ENCODE measurements at places on chromosomes 7 and 10.
A peak's percentile ranks its signal among the peaks of the same experiment; 100 is the strongest.

DNA sequence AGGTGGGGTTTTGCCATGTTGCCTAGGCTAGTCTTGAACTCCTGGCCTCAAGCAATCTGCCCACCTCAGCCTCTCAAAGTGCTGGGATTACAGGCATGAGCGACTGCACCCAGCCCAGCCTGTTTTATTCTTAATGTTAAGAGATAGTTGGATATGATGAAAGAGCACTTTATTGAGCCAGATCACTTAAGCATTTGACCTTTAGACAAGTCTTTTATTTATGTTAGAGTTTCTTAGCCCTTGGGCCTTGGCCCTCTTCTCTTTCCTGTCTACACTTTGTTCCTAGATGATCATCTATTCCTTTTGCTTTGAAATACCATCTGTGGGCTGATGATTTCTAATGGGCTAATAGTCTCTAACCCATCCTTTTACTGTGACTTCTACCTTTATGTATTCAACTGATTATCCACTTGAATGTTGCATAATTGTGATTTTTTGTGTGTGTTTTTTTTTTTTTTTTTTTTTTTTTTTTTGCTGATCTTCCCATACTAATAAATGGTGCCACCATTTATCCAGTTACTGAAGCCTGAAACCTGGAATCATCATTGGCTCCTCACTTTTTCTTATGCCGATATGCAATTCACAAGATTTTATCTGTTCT is 34.8 kb downstream of the BTRC start:
- no peak for DNase-seq

DNA sequence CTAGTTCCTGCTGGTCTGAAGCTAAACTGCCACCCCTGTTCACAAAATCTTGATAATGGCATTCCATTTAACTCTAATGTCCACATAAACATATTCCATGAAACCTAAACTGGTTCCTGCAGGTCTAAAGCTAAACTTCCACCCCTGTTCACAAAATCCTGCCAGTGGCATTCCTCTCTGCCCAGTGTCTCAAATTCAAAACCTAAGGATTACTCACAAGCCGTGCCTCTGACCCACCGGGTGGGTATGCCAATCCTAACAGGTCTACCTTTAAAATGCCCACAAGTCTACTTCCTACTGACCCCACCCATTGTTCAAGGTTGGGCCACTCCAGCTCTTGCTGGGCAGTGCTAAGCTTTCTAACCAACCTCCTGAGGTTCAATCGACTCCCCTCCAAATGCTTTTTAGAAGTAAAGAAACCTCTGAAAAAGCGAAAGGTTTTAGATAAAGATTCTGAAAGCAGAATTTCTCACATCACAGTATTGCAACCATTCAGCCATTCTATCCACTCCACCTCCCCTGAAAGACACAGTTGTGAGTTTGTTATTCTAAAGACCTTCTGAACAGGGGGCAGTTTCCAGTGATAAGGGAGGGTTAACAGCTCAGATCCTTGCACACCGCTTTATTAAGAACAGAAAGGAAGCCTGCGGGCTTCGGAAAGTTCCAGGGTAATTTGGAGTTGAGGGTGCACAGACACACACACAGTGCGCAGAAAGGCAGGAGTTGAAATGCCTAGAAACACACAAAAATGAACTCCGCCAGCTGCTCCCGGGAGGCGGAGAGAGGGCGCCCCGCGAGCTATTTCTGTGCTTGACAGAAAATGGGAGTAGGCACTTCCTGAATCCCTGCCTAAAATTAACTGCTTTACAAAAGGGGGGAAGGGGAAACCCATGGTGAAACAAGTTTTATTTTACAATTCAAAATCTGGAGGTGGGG is 87.7 kb downstream of the TNS3 start:
- no peak for DNase-seq

GRCh38 chr10:112585960-112586359 is 138.9 kb downstream of the VTI1A start:
- no peak for DNase-seq

- no peak for DNase-seq
Measured at GRCh38 chr10:96577069-96577468, 9.7 kb downstream of the TM9SF3 start.

- no peak for DNase-seq
Measured at GRCh38 chr10:49311555-49312236, 12.7 kb downstream of the C10orf71 start.

GRCh38 chr10:108836362-108836761 is 1086.9 kb downstream of the XPNPEP1 start:
- no peak for DNase-seq

DNA sequence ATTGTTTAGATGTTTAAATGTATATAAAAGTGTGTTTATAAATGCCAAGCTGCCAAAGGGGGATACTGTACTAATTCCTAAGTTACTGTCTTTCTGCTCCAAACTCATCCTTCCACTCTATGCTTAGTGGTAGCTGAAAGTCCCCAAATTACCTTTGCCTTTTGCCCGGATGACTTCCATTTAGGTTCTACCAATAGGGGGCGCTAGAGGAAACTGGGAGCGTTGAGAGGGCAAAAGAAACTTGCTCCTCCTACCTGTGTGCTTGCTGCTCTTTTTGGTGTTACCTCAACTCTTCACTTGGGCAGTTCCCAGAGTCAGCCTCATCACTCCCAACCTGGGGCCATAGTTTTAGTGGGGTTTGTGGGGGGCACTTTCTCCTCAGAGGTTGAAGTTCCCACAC is 5.9 kb upstream of the OR2A25 start:
- DNase-seq: no peak

GRCh38 chr10:3838460-3839437 is 53.7 kb upstream of the KLF6 start:
- DNase-seq: no peak

DNA sequence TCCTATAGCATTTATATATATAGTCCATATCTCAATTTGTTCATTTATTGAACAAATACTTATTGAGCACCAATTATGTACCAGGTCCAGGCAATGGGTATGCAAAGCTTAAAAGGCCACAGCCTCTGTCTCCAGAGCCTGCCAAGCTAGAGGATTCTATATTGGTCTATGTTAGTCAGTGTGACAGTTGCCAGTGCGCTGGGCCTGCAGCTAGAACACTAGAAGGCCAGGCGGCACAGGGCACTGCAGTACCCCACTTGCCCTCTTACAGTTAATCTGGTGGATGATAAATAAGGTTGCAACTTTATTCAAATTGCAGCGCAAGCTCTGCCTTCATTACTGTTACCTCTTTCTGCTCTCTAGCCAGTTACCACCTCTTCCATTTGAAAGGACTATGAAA is 68.8 kb downstream of the PPP1R3C start:
- no peak for DNase-seq

- no peak for DNase-seq
Measured at GRCh38 chr7:7920481-7920880, 48.1 kb upstream of the GLCCI1 start.

- DNase-seq: peak; percentile 5
Measured at GRCh38 chr7:65840446-65840845, 32.4 kb upstream of the VKORC1L1 start.

- DNase-seq: no peak
Measured at GRCh38 chr10:71432956-71433767, 36.4 kb downstream of the CDH23 start.

- no peak for DNase-seq
Measured at GRCh38 chr7:130218806-130219620, 11.4 kb downstream of the SSMEM1 start.

DNA sequence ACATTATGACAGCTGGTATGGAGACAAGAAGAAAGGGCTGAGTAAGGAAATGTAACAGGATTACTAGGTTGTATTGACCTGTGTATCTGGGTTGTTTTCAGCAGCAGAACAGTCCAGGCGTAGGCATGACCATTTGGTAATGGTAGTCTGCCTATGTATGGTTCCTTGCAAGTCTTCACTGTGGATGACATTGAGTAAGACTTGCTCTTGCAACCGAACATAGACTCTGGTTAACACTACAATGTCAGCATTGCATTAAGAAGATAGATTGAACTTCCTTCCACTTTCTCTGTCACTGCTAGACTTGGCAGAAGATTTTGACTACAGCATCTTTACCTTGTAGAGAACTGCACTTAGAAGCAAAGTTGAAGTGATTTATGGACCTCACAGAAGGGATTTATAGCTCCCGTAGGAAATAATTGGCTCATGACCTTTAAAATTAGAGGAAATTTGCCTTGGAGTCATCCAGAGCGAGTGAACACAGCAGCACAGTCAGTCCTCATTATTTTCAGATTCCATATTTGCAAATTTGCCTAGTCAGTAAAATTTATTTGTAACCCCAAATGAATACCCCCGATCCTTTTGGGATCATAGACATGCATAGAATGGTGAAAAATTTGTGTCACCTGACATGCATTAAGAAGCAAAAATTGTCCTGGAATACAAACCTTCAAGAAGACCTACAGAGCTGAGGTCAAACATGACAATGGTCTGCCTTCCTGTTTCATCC is 79.6 kb upstream of the STRIP2 start:
- no peak for DNase-seq

DNA sequence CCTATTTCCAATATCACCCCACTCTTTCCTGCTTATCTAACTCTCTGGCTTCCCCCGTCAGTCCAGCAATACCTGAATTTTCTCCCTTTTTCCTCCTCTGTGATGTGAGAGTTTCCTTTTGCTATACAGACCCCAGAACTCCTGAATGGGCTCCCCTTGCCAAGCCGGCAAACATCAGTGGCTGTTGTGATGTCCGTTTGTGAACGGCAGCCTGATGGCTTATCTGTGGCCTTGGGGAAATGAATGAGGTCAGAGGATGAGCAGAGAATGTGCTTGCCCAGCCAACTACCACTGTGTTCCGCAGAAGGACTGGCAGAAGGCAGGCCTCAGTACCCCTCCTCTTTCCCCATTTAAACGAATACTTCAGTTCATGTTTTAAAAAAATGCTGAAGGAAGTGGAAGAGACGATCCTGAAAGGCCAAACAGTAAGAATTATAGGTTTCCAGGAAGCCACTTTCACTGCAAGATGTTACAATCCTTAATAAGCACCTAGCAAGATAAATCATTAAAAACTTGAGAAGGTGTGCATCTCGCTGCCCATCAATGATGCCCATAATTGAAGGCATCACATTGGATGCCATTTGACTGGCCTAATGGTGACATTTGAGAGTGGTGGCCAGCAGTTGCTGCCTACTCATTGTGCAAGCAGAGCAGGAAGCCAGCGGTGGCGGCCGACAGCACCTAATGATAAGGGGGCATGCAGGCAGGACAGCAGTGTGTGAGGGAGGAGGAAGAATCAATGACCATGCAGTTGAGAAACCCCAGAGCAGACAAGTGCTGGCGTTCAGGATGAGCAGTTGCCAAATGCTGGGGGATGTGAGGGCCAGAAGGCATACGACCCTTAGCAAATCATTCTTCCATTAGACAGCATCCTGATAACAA is 31.5 kb downstream of the SLC18A2 start:
- DNase-seq: no peak

DNA sequence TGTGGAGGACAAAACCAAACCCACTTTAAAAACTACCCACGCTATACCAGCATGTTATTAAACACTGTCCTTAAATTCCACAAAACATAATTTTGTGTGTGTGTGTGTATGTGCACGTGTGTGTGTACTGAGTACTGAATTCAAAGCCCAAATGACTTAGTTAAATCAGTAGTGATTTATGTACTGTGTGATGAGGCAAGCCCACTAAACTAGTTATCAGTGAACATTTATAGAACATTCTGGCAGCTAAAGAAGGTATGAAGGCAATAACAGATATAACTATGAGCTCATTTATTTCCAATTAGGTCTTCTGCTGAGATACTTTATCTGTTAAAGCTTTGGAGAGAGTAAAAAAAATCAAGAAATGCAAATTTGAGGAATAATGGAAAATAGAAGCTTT is 115.1 kb downstream of the CPED1 start:
- DNase-seq: no peak

GRCh38 chr7:98831641-98832221 is 38.1 kb downstream of the TMEM130 start:
- no peak for DNase-seq

- DNase-seq: no peak
Measured at GRCh38 chr10:103175580-103176285, 17.3 kb downstream of the NT5C2 start.

DNA sequence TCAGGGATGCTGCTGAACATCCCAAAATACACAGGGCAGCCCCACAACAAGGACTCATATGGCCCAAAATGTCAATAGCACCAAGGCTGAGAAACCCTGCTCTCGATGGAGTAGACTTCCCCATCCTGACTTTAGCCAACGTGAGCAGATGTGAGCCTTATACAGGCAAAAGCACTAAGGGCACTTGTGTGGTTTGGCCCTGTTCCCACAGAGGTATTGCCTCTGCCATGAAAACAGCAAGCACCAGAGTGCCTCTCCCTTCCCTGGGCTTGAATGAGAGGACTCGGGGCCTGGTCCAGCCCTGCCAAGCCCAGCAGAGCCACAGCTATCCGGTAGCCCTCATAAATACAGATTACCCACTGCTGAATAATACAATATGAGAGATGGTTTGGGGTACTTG is 47.5 kb downstream of the ACSM6 start:
- DNase-seq: peak; percentile 72

DNA sequence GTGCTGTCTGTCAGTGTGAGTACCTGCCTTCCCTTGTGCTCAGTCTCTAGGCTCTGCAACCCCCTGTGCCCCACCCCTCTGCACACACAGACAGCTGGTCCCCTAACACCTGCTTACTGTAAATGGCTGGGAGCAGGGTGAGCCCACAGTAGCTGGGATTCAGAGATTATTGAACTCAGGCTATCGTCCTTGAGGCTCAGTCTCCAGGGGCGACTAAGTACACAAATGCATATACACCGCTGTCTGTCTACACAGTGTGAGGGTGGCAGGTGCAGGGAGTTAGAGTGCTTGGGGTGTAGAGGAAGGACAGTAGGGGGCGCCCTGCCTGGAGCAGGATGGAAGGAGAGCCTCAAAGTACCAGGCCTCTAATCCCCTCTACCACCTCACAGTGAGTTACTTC is 12.9 kb downstream of the UPP1 start:
- DNase-seq: peak; percentile 59

DNA sequence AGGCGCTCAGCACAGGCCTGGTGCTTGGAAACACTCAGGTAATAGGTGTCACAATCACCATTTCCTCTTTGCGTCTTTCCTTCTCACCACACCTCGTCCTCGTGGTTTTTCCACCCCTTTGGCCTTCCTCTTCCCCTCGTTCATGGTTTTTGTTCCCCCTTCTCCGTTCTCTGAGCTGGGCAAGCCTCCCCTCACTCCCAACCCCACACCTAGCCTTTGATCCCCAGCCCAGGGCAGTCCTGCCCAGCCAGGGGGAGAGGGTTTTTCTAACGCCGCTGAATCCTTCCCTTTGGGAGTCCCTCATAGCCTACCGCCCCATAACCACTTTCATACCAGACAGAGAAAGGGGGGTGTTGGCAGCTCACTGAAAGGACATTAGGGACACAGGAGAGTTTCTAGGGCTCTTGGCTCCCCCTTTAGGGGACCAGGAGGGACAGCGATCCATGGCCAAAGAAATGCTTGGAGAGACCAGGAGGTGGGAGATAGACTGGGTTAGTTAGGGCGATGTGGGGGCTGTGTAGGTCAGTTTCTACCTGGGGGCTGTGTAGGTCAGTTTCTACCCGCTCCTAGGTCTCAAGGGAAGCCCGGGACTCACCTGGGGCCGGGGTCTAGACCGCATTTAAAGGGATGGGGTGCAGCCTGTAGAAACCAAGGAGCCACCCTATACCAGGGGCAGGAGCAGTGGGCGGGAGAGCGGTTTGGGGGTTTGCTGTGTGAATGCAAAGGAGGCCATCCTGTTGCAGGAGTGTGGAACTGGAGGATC is 1.4 kb downstream of the EPHB4 start:
- no peak for DNase-seq

All from NCI-H345 (cell line).